ENCODE measurements at places on chromosomes 5 and 9. TPM values are rescaled to one million over a fixed set of nuclear protein-coding genes. Genes with fewer than 3 reads are reported as not detected.

The PSIP1 gene
- 39.0 TPM for total RNA-seq

The NFIB gene
- total RNA-seq: 95.2 TPM

The LRRC14B gene
- not detected for total RNA-seq

The RFESD gene
- total RNA-seq: 4.3 TPM

The LCN15 gene
- not detected for total RNA-seq

The TSLP gene
- 0.44 TPM for total RNA-seq

The UNC13B gene
- 19.3 TPM for total RNA-seq

The NXNL2 gene
- total RNA-seq: not detected

The OBP2B gene
- total RNA-seq: 0.98 TPM

The ZNF300 gene
- total RNA-seq: 8.8 TPM

The DPM2 gene
- total RNA-seq: 10.6 TPM

The ACTL7A gene
- not detected for total RNA-seq

The GDA gene
- 1.3 TPM for total RNA-seq

The RNF183 gene
- 0.98 TPM for total RNA-seq

The MEIKIN gene
- not detected for total RNA-seq

The GBGT1 gene
- 21.3 TPM for total RNA-seq

The PHF24 gene
- 0.15 TPM for total RNA-seq

The CCDC192 gene
- total RNA-seq: 1.3 TPM

The NUTM2F gene
- not detected for total RNA-seq

The BAAT gene
- not detected for total RNA-seq

The FBXO4 gene
- 16.7 TPM for total RNA-seq

The LCP2 gene
- total RNA-seq: 41.4 TPM

The FABP6 gene
- not detected for total RNA-seq

The IFNA14 gene
- total RNA-seq: not detected

The CDH9 gene
- total RNA-seq: not detected

The KCNIP1 gene
- total RNA-seq: 1.0 TPM

The CRB2 gene
- total RNA-seq: under 0.01 TPM

The PCDHA9 gene
- 0.16 TPM for total RNA-seq

The IL4 gene
- not detected for total RNA-seq

The OR1J2 gene
- total RNA-seq: not detected

The C9 gene
- not detected for total RNA-seq

The SLC6A7 gene
- total RNA-seq: 0.15 TPM

The ADAMTS19 gene
- total RNA-seq: 0.98 TPM

The SVEP1 gene
- total RNA-seq: 158 TPM

The PCDHB12 gene
- 5.0 TPM for total RNA-seq

The SHISAL2B gene
- total RNA-seq: not detected

The FLT4 gene
- 4.3 TPM for total RNA-seq

The MED27 gene
- 15.8 TPM for total RNA-seq

The PLEKHG4B gene
- 5.4 TPM for total RNA-seq

The SH2D3C gene
- 6.0 TPM for total RNA-seq

The FBXL17 gene
- 31.3 TPM for total RNA-seq

The LHX3 gene
- not detected for total RNA-seq

The PRR16 gene
- 1.2 TPM for total RNA-seq

The SHOC1 gene
- not detected for total RNA-seq

The SPATA31D4 gene
- total RNA-seq: not detected

The ENTREP1 gene
- 52.7 TPM for total RNA-seq

Measured in breast epithelium (tissue), 4 donors.